ENCODE measurements at places on chromosomes 1 and 21. TPM values are rescaled to one million over a fixed set of nuclear protein-coding genes. Genes with fewer than 3 reads are reported as not detected.

LCE1F gene
- not detected for total RNA-seq

GRCh38 chr1:162709132-162709860, 77.0 kb downstream of the DDR2 start:
- no peak for DNase-seq

- no peaks in the 10 kb centered on the region for H3K27me3 ChIP-seq
- no peak overlapping the region for H3K27ac ChIP-seq
- no peak for DNase-seq
Measured at GRCh38 chr1:180849031-180849775, 63.5 kb upstream of the KIAA1614 start.

DNA sequence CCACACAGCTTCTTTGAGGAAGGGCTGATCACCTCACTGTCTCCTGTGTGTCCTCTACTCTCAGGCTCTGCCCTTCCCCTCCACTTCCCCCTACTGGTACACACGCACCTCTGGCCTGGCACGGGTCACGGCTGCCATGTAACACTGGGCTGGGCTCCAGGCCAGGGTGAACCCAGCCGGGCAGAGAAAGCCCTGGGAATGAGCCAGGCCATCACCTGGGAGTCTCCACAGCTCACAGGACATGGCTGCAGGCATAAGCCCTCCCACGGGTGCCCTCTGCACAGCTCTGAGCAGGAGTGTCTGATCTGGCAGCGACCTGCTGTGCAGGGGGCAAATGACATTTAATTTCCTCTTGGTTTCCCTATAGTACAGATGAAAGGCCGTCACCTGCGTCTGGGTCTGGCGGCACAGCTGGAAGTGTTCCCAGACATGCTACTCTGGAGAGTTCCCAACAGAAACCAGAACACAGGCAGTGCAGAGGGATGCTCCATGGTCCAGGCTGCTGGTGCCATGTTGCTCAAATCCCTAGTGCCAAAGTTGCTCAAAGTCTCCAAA, 61.2 kb downstream of the ERI3 start:
- H3K36me3 ChIP-seq, result no peaks in the 10 kb centered on the region
- no peaks in the 10 kb centered on the region for H3K4me1 ChIP-seq
- no peak overlapping the region for H3K4me3 ChIP-seq

- H3K4me1 ChIP-seq, result no peaks in the 10 kb centered on the region
- no peaks in the 10 kb centered on the region for H3K36me3 ChIP-seq
- no peak overlapping the region for H3K27ac ChIP-seq
- no peak for DNase-seq
Measured at GRCh38 chr1:114638910-114639309, 30.9 kb downstream of the DENND2C start.

SYPL2 gene
- 0.32 TPM for total RNA-seq

RGS13 gene
- not detected for total RNA-seq

- H3K36me3 ChIP-seq, result no peaks in the 10 kb centered on the region
- no peak overlapping the region for H3K4me3 ChIP-seq
- no peak overlapping the region for H3K27ac ChIP-seq
- DNase-seq, result no peak
- H3K27me3 ChIP-seq, result no peaks in the 10 kb centered on the region
Measured at GRCh38 chr21:32813265-32813903, 41.8 kb upstream of the PAXBP1 start.

- H3K36me3 ChIP-seq, result no peaks in the 10 kb centered on the region
- no peak for DNase-seq
- H3K27ac ChIP-seq, result no peak overlapping the region
- no peak overlapping the region for H3K4me3 ChIP-seq
- no peaks in the 10 kb centered on the region for H3K4me1 ChIP-seq
Measured at GRCh38 chr1:100538913-100539835, 1.2 kb downstream of the GPR88 start.

- H3K4me1 ChIP-seq, result no peaks in the 10 kb centered on the region
- H3K27me3 ChIP-seq, result no peaks in the 10 kb centered on the region
- no peaks in the 10 kb centered on the region for H3K36me3 ChIP-seq
- H3K4me3 ChIP-seq, result no peak overlapping the region
Measured at GRCh38 chr1:180482425-180483275, 19.7 kb downstream of the ACBD6 start.

- H3K4me1 ChIP-seq, result no peaks in the 10 kb centered on the region
- no peak overlapping the region for H3K4me3 ChIP-seq
- no peaks in the 10 kb centered on the region for H3K27me3 ChIP-seq
- DNase-seq, result no peak
- no peak overlapping the region for H3K27ac ChIP-seq
Measured at GRCh38 chr1:187985897-187986654, 1157.3 kb downstream of the PLA2G4A start.

ZSCAN20 gene
- total RNA-seq, result 2.7 TPM

SPAG17 gene
- not detected for total RNA-seq

- no peaks in the 10 kb centered on the region for H3K27me3 ChIP-seq
- H3K36me3 ChIP-seq, result no peaks in the 10 kb centered on the region
- peaks cover 9% of the 10 kb centered on the region for H3K4me1 ChIP-seq
- no peak for DNase-seq
- H3K4me3 ChIP-seq, result no peak overlapping the region
- no peak overlapping the region for H3K27ac ChIP-seq
Measured at GRCh38 chr21:37665230-37666024, 250.8 kb downstream of the KCNJ6 start.

DNA sequence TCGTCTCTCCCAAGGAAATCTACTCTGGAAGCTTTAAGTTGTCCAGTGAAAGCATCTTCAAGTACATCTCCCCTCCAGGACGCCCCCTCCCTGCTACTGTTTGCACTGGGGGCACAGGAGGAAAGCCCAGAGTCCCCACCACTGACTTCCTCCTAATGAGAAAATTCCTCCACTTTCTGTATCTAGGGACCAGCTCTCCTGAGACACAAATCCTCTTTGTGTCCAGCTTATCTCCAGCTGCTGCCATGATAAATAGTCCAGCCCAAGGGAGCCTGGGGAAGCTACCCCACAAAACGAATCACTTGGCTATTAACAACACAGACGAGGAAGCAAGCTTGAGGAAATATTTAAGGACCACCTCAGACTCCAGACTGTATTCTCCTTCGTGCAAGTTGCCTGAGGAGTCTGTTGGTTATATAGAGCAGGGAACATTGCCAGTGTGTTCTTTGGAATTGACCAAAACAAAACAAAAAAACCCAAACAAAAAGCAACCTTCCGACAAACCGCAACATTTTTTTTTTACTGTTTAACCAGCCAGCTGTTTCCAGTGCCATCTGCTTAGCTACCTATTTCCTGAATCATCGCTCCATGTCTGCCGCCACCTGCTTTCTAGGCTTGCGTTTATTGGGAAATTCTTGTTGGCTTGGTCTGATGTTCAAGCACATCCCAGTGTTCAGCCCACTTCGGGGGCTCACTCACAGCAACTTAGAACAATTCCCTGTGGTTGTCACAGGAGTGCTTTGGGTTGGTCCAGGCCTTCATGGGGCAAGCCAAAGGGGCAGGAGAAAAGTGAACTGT, 7.7 kb downstream of the C1orf226 start:
- H3K36me3 ChIP-seq, result no peaks in the 10 kb centered on the region
- no peaks in the 10 kb centered on the region for H3K27me3 ChIP-seq
- H3K4me3 ChIP-seq, result no peak overlapping the region

SPRR2F gene
- total RNA-seq, result not detected

GRCh38 chr1:206035027-206035426, 11.3 kb upstream of the CTSE start:
- H3K27ac ChIP-seq, result no peak overlapping the region
- H3K27me3 ChIP-seq, result no peaks in the 10 kb centered on the region
- no peak for DNase-seq

SCYL3 gene
- 5.9 TPM for total RNA-seq

NTNG1 gene
- not detected for total RNA-seq

GRCh38 chr1:191582169-191582568, 576.1 kb upstream of the RGS18 start:
- no peak for DNase-seq
- H3K27me3 ChIP-seq, result no peaks in the 10 kb centered on the region
- no peaks in the 10 kb centered on the region for H3K36me3 ChIP-seq
- no peak overlapping the region for H3K27ac ChIP-seq
- H3K4me1 ChIP-seq, result no peaks in the 10 kb centered on the region

CD52 gene
- not detected for total RNA-seq

GBP1 gene
- 0.51 TPM for total RNA-seq

DNA sequence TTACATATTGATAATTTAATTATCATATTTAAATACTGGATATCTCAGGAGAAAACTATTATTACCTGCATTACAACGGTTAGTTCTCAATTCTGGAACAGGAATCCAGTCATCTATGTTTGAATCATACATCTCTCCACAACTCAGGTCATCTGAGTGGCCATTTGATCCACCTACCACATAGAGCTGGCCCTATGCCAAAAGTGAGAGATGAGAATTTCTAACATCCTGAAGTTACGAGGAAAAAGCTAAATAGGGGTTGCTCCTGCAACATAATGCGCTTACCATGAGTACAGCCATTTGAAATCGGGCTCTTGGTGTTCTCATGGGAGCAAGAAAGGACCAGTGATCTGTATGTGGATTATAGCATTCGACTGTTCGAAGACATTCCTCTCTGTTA, 16.9 kb downstream of the IVNS1ABP start:
- peaks cover 4% of the 10 kb centered on the region for H3K36me3 ChIP-seq
- DNase-seq, result no peak
- no peaks in the 10 kb centered on the region for H3K27me3 ChIP-seq
- H3K27ac ChIP-seq, result no peak overlapping the region
- H3K4me3 ChIP-seq, result no peak overlapping the region

- H3K4me1 ChIP-seq, result no peaks in the 10 kb centered on the region
- H3K27me3 ChIP-seq, result no peaks in the 10 kb centered on the region
- no peak overlapping the region for H3K27ac ChIP-seq
- peak; percentile 75 for DNase-seq
Measured at GRCh38 chr1:54810153-54810942, 9.2 kb upstream of the TTC22 start.

DNA sequence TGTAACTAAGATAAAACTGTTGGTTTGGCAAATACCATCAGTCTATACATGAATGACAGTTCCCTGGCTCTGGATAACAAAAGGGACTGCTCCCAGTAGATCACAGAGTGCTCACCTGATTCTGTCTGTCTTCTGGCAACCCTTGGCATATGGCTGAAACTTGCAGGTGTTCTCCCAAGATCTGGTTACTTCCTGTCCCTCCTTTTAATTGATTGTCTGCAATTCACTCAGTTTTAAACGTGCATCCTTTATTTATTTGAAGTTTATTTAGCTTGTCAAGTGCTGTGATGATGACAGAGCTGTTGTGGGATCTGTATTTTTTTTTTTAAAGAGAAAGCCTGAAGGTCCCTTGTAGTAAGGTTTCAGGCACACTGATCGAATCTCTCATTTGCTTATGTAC, 3.4 kb downstream of the KCNA3 start:
- H3K27me3 ChIP-seq, result no peaks in the 10 kb centered on the region
- no peaks in the 10 kb centered on the region for H3K36me3 ChIP-seq
- no peak overlapping the region for H3K4me3 ChIP-seq
- DNase-seq, result no peak
- no peak overlapping the region for H3K27ac ChIP-seq
- H3K4me1 ChIP-seq, result no peaks in the 10 kb centered on the region
